ENCODE measurements at places on chromosomes 13 and 19.

- no peak for DNase-seq
Measured at GRCh38 chr19:5624018-5624663, 1.3 kb downstream of the SAFB start.

DNA sequence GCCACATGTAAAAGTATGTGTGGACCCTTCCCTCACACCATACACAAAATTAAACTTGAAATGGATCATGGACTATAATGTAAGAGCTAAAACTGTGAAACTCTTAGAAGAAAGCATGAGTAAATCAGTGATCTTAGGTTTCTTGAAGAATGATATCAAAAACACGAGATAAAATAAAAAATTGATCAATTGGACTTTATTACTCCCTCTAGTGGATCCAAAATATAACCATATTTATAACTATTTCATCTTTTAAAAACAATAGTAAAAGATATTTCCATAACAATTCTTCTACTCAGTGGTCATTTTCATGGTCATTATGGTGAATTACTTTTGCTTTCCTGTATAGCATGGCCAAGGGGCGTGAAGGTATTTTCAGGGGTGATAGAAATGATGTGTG, 174.6 kb upstream of the LSM14A start:
- DNase-seq: no peak

DNA sequence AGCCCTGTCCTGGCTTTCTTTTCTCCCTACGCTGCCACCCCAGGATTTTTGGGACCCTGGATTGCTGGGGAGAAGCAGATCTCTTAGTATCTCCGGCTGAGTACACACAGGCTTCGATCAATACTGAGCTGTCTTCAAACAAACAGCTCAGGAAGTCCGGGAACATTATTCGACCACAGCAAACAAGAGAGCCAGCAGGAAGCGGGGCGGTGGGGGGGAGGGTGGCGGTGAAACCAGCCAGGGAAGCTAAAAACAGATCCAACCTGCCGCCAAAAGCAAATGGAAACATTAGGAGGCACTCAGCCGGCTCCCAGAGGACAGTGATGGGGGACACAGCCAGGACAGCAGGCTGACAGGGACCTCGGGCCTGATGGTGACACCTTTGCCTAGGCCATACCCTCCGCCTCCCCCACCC, 12.2 kb upstream of the BCAM start:
- DNase-seq: no peak

- no peak for DNase-seq
Measured at GRCh38 chr13:31485183-31485582, 254.1 kb upstream of the RXFP2 start.

DNA sequence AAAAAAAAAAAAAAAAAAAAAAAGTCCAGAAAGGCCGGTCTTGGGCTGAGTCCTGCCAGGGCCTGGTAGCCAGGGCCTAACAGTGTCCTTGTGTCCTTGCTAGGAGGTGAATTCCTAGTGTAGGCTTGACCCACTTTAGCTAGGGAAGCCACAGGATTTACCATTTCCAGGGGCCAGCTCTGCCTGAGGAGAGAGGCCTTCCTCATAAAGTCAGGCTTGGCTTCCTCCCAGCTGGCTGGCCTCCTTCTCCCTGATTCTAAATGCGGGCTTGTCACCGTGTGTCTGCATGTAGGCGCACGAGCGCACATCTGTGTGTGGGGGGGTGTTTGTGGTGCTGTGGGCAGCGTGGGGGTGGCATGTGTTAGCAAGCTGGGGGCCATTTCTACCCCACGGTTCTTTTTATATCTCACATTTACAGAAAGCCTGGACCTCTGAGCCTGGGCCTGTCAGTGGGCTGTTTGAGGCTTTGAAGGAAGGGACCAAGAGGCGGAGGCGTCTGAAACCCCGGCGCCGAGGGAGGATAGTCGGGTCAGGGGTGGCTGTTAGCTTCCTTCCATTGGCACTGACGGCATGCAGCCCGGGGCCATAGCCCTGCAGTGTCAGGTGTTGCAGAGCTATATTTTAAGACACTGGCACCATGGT, 31.7 kb downstream of the IER2 start:
- peak; percentile 50 for DNase-seq

DNA sequence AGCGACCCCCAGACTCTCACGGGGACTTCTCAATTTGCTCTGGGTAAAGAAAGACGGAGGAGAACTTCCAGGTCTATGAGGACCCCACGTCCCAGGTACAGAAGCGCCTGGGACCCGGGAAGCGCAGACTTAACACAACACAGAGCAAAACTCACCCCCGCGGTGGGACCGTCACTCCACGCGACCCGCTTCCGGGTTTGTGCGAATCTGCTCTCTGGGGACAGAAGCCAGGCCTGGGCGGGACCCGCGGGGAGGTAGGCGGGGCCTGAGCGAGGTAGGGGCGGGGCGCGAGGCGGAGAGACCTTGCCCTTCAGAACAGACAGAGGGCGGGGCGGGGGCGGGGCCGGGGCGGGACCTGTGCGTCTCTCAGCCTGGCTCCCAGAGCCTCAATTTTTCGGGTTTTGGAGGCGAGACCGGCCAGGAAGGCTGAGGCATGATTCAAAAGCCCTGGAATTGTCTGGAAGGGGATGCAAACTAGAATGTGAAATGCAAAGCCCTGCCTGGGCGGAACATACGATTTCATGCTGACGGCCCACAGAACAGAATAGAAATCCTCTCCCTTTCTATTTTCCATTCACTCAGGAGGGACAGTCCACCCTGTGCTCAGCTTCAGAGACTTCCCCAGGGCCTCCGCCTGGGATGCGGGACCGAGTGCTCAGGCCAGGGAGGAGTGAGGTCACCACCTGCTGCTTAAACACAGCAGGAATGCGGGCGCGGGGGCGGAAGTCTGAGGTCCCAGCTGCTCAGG, 19.3 kb upstream of the ZNF888 start:
- peak; percentile 95 for DNase-seq

GRCh38 chr13:114118086-114118485, 14.3 kb downstream of the RASA3 start:
- no peak for DNase-seq

DNA sequence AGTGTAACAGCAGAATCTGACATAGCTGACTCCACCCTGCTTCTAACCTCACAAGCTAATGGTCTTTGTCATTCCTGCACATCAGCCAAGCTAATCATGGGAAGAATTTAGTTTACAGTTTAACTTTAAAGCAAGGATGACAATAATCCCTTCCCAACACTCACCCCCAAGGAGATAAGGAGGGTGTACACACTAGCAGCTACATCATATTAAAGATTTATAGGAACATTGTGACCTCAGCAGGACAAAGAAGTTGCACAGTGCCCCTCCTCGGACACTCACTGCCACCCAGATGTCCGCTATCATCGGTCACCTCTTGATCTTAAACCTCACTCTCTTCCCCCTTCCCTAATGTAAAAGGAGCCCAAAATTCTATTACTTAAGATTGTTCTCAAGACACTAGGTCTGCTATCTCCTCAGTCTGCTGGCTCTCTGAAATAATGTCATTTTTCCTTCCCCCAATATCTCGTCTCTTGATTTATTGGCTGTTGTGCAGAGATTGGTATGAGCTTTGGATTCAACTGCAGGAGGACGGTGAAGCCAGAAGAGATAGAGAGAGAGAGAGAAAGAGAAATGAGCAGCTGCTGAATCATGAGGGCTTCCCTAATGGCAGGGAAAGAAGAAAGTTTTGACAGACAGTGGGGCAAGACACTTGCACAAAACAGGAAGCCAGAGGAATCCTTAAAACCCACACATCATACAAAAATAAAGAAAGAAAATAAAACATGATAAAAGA, 17.5 kb upstream of the FFAR2 start:
- DNase-seq: no peak

GRCh38 chr19:48899781-48900476, at the start of gene NUCB1:
NUCB1 (plus strand) TSS chr19:48900312; CDS start chr19:48900797, 485 bp downstream.
- DNase-seq: peak; percentile 98

- DNase-seq: no peak
Measured at GRCh38 chr19:38278751-38279150, 14.4 kb downstream of the SPINT2 start.

GRCh38 chr13:74912898-74913297, 569.1 kb downstream of the TBC1D4 start:
- no peak for DNase-seq

- no peak for DNase-seq
Measured at GRCh38 chr13:22836475-22836874, 344.3 kb upstream of the SGCG start.

DNA sequence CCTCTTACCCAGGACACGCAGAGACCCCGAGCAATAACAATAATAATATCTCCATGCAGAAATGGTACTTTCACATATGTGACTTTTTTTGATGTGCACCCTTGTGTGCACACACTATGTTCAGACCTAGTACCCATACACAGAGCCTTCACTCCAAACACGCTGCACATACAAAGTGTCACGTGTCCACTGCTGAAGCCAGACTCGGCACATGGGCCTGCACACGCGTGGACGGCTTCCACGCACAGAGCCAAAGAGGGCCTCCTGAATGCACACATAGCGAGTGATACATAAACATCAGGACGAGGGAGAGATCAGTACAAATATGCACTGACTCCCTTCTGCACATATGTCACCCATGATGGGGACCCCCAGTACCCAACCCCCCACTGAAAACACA, 41.9 kb upstream of the POU2F2 start:
- no peak for DNase-seq

DNA sequence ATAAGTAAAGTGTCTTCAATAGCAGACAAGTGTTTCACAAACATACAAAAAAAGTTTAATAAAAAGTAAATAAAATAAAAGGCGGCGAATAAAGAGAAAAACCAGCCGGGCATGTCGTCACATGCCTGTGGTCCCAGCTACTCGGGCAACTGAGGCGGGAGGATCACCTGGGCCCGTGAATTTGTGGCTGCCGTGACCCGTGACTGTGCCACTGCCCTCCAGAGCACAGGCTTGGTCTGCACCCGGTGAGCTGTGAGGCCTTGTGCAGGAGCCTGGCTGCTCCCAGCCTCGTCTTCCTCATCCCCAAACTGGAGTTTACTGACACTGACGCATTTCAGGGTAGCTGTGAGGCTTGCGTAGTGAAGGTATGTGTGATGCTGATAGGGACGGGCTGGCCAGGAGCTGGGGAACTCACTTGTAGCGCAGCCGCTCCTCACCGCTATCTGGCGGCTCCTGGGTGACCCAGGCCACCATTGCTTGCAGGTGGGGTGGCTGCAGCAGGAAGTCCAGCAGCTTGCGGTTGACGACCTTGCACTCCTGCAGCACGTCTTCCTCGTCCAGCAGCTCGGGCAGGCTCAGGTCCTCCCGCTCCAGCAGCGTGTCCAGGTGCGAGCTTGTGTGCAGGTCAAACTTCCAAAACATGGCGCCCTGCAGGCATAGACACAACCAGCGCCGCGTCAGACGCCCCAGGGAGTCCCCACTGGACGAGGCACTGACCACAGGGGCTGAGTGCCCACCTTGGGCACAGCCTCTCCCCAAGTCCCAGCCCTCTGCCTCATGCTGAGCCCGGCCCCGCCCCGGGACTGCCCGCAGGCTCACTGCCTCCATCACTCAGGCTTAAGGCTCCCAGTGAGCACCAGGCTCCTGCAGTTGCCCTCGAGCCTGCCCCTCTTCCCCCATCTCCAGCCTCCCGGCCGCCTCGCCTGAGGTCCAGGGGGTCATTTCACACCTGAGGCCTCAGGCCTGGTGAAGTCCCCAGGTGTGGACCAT, 12.1 kb downstream of the PPP6R1 start:
- DNase-seq: no peak

DNA sequence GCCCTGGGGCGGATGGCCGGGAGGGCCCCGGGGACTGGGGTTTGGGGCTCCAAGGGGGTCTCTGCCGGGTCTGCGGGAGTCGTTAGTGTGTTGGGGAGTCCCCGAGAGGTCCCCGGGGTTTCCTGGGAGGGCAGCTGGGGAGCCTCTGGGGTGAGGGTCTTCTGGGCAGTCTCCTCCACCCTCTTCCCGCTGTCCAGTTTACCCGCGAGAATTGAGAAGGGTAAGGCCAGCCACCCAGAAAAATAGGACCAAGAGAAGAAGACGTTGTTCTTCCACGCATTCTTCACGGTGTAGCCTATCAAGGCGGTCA, 1.0 kb upstream of the ETFB start:
- no peak for DNase-seq

GRCh38 chr13:112735791-112736190, 46.0 kb downstream of the ATP11A start:
- no peak for DNase-seq

- DNase-seq: no peak
Measured at GRCh38 chr19:11127905-11128304, 27.7 kb downstream of the SPC24 start.

- no peak for DNase-seq
Measured at GRCh38 chr13:61406275-61406674, 9.4 kb downstream of the PCDH20 start.

DNA sequence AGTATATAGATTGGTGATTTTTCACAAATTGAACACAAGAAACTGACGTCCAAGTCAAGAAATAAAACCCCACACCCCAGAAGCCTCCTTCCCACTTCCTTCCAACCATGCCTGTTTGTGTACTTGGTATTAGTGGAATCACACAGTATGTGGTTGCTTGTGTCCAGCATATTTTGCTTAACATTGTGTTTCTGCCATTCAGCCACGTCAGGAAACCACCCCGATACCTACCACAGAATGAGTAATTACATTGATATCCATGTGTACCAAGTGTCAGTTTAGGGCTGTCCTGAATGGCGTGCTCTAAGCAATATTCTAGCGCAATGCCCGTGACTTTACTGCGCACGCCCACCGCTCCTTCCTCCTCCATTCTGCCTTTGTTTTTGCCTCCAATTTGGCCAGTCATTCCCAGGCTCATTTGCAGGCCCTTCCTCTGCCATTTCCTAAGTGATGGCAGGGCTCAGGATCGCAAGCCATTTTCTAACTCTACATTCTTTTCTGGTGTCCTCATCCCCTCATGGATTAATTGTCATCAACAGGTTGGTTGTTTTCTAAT, 25.9 kb upstream of the MPHOSPH8 start:
- no peak for DNase-seq

DNA sequence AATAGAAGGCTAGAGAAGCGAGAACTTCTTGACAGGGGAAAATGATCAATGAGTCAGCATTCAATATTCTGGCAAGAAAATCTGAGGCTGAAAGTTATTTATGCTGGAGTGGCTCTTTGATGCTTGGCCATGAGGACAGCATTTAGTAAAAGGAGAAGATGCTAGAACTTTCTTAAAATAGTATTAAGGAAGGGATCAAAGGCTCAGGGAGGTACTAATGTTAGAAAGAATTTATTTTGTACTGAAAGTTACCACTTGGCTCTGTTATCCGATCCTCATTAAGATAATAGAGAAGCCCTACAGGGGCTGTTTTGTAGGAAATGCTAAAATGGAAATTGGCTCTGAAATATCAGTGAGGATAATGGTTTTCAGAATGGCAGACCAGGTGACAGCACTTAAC, 1774.6 kb upstream of the PCDH20 start:
- DNase-seq: no peak
